ENCODE measurements at places on chromosomes 4 and X.

- DNase-seq: no peak
These were observed 73.7 kb downstream of the BEND2 start for GRCh38 chrX:18146954-18147353.

DNA sequence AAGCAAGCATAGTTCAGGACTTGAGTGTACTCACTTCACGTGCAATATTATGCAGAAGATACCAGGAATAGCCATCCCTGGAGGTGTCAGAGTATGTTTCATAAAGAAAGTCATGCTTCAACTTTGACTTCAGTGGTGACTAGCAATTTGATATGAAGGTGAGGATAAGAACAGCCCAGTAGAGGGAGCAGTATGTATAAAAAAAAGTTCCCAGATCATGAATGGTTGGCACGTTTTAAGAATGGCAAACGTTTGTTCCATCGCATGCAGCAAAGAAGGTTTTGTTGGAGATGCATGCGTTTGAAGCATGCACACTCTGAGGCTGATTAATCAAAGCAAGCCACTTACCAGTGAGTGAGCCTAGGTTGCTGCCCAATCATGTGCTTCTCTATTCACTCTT, 33.5 kb upstream of the SLITRK4 start:
- DNase-seq: no peak

DNA sequence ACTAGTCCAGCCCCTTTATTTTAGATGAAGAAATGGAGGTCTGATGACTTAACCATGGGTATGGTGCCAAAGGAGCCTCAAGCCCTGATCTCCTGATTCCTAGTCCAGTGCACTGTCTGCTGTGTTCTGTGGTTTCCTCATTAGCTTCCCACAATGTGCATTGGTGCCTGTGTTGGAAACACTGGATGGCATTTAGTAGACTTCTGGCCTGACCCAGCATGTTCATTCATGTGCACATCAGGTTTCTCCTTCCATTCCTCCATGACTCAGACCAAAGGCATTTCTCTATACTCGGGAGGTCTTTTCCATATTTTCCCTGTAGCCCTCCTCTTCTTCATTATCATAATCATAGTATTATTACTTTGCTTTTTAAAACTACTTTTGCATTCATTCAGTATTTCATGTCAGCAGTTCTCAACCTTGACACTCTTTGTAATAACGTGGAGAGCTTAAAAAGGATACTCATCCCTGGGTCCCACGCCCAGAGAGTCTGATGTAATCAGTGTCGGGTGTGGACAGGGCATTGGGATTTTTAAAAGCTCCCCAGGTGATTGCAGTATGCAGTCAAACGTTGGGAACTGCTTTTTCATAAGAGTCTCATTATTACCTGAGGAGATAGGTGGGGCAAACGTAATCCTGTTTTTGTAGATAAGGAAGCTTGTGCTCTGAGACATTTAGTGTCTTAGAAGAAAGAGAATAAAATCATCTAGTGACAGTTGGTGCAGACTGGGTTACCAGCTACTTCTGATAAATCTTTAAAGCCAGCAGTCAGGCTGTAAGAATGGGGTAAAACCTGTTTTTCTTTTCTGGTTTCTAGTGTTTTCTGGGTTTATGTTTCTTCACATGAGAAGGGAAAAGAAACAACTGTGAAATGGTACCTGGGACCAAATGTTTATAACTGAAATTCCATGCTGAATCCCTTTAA, 40.9 kb upstream of the XK start:
- DNase-seq: no peak

GRCh38 chr4:907691-908425, 24.3 kb downstream of the GAK start:
- DNase-seq: no peak

- DNase-seq: no peak
These were observed 67.0 kb downstream of the EFNB1 start for GRCh38 chrX:68895778-68896177.

DNA sequence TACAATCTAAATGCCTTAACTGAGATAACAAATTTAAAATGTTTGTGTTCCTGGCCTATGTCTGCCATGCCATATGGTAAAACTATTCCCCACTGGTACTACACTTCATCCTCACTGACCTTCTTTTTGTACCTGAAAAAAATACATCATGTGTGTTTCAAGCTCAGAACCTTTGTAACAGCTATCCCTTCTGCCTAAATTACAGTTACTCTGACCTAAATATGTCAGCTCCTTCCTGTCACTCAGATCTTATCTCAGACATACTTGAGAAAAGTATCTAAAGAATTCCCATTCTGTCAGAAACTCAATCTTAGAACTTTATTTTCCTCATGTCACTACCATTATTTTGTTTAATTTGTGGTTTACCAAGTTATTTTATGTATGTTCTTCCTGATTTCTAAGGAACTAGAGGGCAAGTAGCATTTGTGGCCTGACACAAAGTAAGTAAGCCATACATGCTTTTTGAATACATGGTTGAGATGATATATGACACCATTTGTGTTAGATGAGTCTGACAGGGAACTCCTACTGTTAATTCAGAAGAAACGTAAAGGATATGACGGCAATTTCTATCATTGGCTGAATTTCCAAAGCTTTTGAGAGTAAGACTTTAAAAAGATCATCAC, 456.5 kb upstream of the NDST3 start:
- no peak for DNase-seq

- DNase-seq: no peak
These were observed 12.2 kb upstream of the CDK16 start for GRCh38 chrX:47206316-47206715.

DNA sequence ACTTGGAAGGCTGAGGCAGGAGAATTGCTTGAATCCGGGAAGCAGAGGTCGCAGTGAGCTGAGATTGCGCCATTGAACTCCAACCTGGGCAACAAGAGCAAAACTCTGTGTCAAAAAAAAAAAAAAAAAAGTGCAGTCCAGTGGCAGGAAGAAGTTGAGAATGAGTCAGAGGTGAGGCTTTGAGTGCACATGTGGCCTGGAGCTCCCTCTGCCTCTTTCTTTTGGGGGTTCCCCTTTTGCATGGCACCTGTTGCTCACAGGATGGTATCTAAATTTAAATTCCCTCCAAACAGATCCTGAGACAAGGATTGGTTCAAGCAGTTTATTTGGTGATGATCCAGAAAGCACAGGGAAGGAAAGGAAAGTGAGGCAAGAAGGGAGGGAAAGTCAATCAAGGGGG, 151.4 kb upstream of the STX18 start:
- no peak for DNase-seq

DNA sequence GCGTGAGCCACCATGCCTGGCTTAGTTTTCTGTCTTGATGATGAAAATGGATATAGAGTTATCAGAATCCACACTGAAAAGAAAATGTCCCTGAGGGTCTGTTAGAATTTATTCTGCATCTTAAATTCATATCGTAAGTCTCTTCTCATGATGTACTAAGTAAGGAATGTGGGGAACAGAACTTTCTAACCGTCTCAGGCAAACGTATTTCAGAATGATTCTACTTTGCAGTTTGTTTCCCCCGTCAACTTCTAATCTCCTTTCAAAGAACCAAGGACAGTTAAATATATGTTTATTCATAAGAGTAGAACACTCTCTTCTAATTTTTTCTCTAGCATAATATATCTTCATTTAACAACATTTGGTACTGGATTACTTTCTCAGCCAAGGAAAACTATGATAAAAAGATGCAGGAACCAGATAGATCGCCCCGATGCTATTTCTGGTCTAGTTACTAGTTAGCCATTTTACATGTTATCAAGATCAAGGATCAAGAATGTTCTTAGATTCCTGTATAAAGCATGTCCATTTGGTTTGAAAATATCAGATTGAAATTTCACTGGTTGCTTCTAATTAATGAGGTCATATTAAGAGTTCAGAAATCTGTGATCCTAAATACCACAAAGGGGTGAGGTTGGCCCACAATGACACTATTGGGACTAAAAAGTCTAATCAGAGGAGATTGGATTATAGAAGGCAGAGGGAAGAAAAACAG, 49.5 kb downstream of the METTL14 start:
- DNase-seq: no peak

DNA sequence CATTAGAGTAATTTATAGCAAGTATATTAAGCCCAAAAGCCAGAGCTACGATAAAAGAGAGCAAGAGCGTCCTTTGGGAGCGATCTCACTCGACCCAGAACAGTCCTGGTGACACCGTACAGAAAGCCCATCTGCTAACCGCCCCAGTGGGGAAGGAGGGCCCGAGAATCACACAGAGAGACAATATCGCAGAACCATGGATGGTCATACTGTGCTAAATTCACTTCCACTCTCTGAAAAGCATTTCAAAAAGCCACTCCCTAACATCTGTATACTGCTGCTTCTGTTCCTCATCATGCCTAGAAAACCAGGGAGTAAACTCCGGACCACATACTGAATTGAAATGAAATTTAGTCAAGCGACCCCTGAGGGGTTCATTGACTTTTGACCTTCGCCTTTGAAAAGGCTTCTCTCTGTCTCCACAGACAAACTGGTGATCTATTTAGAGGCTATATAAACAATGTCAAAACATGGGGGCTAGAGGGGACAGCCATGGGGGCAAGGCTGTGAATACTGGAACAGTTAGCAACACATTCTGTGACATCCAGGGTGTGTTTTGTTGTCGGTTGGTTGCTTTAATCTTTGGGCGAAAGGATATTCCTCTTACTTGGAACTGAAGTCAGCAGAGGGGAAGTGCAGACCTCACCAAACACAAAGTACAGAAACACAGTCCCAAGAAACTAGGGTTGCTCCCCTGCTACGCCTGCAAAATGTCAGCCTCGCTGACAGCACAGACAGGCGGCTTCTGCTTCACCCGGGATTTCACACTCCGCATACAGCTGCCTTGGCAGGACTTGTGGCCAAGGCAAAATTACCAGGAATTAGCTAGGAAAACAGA, 129.0 kb upstream of the RASGEF1B start:
- DNase-seq: no peak

- no peak for DNase-seq
These were observed 217.2 kb upstream of the NOCT start for GRCh38 chr4:138798404-138798803.

DNA sequence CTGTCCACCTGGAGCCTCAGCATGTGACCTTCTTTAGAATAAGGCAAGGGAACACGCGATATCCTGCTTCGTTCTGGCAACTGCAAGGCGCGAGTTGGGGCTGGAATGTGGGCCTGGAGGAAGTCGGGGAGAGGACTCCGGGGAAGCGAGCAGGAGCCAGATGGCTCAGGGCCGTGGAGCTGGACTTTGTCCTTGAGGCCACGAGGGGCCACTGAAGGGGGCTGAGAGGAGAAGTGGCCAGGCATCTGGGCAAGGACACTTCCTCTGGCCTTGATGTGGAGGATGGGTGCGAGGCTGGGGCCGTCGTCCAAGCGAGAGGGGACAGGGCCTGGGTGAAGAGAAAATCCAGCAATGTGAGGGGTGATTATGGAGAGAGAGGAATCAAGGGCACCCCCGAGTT, 12.2 kb upstream of the DUSP9 start:
- DNase-seq: no peak

DNA sequence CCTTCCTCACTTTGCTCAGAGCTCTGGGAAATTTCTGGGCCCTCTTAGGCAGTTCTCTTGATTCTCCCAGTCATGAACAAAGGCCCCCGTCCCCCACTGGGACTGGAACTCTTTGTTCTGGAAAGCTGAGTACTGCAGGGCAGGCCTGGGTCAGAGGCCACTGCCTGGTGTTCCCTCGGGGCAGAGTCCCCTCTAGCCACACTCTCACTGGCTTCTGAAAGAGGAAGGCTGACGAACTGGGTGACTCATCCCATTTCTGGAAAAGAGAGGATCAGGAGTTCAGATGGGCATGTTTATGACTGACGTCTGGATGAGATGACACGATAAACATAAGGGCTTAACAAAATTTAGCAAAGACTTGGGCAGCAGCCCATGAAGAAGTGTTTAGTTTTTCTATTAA, 47.7 kb downstream of the DDX3X start:
- DNase-seq: no peak

DNA sequence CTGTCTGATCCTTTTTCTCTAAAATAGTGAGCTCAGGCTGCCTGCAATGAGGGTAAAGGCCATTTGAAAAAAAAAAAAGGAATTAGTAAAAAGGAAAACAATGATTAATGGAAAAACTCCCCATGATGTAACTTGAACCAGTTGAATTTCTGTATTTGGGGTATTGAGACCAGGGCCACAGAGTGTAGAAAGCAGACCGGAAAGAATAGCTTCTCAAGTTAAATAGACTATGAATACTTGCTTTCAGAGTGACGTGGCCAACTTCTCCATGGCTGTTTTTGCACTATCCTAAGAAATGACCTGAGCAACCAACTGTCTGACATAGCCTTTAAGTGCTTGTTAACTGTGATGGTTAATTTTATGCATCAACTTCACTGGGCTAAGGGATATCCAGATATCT, 222.1 kb upstream of the INTU start:
- no peak for DNase-seq

DNA sequence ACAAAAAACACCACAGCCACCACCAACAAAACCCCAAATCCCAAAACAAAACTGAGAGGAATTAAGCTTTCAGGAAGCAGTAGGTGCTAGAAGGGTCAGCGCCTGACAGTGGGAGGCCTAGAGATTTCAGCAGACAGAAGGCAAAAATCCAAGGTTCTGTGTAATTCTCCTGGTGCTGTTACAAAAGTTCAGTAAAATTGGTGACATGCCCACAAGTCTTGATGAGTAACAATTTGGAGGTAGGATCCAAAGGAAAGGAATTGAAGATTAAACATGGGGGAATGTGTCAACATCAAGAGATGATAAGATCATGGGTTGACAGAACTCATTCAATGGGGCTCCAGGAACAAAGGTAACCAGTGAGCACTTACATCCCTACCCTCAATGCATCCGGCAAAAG, 653.8 kb upstream of the CPEB2 start:
- no peak for DNase-seq

GRCh38 chr4:70874268-70875156, 27.7 kb upstream of the MOB1B start:
- DNase-seq: no peak

DNA sequence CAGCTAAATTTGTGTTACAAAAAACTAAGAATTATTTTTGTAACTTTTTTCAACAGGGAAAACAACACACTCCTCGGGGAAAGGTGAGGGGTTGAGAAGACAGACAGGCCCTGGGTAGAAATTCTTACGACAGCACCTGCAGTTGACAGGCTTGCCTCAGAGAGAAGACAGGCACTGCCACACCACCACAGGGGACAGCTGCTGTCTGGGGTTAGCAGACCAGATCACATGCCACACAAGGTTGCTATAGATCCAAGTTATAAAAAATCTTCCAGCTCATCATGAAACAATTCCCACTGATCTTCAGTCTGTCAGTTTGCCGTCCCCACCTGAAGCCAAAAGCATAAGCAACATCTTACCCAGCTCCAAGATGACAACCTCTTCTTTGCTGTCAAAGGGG, 143.2 kb upstream of the ZCCHC13 start:
- no peak for DNase-seq

All from amygdala (tissue), 56 donors.